T-helper 2 cell (primary cell): ENCODE measurements at places on chromosomes 16 and 17.

DNA sequence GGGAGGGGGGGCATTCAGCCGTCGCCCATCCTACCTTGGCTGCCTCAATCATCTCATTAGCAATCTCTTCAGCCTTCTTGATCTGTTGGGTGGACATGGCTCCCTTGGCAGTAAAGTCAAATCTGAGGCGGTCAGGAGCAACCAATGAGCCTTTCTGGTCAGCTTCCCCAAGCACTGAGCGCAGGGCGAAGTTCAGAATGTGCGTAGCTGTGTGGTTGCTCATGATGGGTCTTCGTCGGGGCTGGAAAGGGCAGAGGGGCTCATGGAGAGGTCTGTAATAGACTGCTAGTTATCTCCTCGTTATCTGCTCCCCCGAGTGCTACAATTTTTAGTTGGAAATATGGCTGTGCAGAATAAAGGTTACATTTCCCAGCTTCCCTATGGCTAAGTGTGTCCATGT is 7.2 kb upstream of the EXOSC6 start:
- no peak for DNase-seq

DNA sequence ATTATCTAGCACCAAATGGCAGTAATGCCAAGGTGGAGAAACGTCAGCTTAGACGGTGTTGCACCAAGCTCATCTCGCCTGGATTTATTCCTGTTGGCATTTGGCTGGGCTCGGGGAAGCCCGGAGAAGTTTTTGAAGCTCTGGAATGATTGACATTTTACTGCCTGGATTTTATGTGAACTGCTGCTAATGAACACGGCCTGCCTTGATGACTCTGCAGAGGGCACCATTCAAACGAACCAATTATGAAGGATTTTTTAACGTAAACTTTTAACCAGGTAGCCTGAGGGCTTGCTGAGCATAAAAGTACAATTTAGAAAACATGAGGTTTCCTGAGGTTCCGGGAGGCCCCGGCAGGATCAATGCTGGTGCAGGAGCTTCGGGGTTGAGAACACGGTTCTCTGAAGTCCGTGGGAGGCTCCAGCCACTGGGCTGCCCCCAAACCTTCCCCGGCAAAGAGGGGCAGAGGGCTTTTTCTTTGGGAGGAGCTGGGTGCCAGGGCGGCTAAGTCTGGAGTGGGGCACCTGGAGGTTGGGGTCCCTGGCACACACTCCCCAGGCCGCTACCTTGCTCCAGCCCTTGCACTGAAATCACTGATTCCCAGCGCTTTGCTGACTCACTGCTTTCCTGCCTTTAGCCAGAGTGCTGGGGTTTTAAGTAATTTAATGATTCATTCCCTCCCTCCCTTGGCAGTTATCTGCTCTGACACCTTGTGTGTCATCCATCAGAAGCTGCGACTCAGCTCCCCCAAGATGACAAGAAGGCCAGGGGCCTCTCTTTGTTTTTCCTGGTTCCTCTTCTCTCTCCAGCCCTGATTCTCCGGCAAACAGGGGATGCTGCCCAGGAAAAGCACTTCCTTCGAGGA is 161.2 kb upstream of the IRX3 start:
- DNase-seq = no peak

DNA sequence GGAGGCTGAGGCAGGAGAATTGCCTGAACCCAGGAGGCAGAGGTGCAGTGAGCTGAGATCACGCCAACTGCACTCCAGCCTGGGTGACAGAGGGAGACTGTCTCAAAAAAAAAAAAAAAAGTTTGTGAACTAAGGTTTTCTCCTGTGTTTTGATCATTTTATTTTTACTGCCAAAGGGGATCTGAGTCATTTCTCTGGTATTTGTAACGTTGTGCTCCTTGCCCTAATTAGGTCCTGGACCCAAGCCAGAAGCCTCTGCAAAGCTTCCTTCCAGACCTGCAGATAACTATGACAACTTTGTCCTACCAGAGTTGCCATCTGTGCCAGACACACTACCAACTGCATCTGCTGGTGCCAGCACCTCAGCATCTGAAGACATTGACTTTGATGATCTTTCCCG is 32.1 kb downstream of the IST1 start:
- DNase-seq = no peak

DNA sequence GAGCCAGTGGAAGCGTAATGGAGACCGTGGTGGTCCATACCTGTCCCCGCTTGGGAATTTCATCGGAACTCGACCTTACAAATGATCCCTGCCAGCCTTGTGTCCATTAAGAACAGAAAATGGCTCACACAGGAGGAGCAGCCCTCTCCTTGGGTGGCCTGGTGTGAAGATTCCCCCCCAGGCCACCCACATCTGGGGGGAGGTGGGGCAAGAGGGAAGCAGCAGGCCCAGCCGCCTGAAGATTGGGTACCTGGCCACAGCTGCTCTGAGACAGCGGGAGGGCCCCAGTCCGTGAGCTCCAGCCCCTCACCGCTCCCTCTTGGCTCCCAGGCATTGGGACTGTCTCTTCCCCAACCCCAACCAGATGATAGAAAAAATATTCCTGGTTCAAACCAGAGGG is 277.8 kb upstream of the FOXF1 start:
- DNase-seq = no peak
